ENCODE measurements at places on chromosomes 2 and 18.

DNA sequence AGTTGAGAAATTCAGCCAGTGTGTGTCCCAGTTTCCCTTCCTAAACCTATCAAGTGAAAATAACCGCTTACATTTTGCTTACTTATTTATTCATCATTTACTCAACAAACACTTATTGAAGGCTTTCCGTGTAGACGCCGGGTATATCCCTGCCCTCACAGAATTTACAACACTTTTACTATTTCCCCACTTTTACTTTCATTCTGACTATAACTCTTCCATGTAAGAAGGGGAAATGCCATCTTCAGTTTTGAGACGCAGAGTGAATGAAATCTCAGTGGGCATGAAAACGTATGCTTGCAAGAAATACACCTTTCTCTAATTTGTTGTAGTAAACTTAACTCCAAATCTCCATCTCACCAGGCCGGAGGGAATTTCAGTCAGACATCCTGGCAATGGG lies 251.0 kb upstream of the CHAC2 start:
- DNase-seq, result no peak

DNA sequence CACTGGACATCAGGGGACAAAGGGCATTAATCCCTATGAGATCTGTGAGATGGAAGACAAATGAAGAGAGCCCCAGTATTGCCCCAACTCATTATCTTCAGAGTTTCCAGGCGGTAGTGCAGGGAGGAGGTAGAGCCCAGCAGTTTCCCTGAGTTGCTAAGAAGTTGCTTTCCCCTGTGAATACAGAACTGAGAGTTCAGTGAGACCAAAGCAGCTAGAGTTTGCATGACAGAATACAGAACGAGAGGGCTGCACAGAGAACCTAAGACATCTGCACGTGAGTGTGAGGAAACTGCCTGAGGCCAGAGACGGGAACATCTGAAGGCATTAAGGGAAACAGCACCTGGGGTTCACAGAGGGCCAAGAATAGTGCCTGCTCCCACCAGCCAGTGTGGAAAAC lies 18.1 kb upstream of the PGAP1 start:
- DNase-seq, result no peak

GRCh38 chr2:162256591-162256991 lies 13.3 kb upstream of the FAP start:
- DNase-seq, result no peak

GRCh38 chr2:67258831-67259230 lies 138.3 kb upstream of the ETAA1 start:
- no peak for DNase-seq

GRCh38 chr2:171669121-171669520 lies 18.1 kb upstream of the DYNC1I2 start:
- no peak for DNase-seq

- no peak for DNase-seq
Observed at GRCh38 chr2:240523451-240524281, 34.1 kb downstream of the ANKMY1 start.

- DNase-seq, result no peak
Observed at GRCh38 chr2:112630268-112630667, 15.5 kb upstream of the SLC20A1 start.

DNA sequence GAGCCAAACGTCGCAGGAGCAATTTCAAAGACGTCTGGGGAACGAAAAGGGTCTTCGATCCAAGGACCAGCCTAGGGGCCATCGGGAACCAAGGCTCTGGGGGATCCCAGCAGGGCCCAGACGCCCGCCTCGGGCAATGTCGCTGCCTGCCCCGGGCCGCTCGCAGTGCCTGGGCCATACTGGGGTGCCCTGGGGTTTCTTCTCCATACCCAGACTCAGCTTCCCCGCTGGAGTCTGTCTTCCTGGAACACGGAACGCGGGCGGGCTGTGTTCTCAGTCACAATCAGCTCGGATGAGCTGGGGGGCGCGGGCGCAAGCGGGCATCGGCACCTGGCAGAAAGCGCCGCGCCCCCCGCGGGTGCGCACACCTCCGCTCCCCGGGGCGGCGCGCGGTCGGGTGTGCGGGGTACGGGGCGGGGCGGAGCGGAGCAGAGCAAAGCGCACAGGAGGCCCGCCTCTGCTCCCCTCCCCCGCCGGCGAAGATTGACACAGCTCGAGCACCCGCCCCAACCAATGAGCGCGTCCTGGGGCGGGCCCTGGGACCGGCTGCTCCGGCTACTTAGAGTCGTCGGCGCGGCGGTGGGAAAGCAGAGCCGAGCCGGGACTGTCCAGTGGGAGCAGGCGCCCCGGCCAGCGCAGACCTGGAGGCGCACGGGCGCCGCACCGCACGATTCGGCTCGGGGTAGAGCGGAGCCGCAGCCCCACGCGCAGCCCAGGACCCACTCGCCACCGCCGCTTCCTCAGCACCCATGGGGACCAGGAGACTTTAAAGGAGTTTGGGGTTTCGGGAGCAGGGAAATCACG lies at the start of gene LRATD1:
Gene LRATD1, plus strand, starts transcription at position 585 of the 804 bp plus-strand sequence. CDS start 1,263 bp downstream, outside the sequence.
- DNase-seq, result peak; percentile 23

DNA sequence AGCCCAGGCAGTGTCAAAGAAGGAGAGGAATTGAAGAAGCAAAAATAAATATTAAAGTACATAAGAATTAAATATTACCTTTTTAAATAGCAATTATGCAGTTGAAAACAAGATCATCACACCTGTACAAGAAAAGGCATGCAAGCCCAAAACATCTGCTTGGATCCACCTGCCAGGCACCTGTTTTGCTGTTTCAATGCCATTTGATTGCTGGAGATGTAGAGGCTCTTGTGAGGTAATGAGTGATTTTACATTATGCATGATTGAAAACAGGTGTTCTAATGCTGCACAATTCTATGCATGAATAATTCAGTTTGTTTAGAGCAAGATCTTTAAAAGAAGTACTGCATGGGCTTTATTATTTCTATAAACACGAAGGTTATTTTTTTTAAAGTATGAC lies 700.6 kb upstream of the ZEB2 start:
- peak; percentile 17 for DNase-seq

DNA sequence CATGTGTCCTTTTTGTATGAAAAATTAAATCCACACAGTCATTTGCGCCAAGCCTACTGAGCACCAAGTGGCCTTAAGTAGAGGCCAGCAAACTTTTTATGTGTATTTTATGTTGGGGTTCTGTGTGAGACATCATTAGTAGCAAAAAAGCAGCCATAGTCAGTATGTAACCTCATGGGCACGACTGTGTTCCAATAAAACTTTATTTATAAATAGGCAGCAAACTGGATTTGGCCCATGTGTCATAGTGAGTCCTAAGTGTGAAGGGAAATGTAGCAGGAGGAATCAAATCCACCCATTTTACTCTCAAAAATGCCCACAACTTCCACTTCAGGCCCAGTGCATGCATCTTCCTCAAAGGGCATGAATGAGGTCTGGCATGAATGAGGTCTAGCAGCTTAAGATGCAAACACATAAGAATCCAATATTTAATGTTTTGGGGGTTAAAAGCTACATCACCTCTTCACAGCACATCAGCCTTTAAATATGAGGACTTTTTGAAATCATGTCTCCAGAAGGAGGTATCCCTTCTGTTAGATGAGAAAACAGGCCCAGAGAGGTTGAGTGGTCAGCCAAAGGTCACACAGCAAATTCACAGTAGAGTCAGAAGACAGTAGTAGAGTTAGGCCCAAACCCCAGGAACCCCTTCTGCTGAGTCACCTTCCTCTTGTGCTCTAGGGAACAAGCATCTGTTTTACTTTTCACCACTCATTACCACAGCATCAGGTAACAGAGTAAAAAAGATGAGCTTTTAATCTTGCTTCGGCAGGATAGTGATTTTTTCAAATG lies 45.6 kb downstream of the MREG start:
- DNase-seq, result no peak

DNA sequence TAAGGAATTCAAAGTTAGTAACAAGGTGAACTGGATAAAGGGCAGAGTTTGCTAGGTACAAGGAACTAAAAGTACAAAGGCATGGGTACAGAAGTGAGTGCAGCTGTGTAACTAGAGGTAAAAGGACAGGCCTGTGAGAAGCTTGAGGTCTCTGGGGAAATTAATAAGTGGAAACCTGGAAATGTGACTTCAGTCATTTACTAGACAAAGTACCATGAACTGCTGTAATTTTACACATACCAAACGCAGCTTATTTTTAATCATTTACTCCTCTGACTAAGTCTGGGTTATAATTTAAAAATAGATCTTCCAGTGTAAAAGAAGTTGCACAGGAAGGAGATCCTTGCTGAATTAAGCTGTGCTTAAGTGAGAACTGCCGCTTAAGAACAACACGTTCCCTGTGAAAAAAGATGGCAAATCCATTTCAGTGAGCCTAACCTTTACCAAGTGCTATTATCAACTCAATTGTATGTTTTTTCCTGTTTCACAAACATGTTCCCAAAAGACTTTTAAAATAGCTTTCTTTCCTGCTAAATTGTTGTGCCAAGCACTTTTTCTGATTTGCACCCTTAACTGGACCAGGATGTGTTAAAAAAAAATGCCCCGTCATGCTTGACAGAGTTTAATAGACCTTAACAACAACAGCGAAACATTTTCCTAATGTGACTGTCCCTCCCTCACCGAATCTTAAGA lies 44.3 kb downstream of the CALCRL start:
- DNase-seq, result no peak

GRCh38 chr2:96684883-96685576 lies 42.5 kb downstream of the FER1L5 start:
- DNase-seq, result no peak

DNA sequence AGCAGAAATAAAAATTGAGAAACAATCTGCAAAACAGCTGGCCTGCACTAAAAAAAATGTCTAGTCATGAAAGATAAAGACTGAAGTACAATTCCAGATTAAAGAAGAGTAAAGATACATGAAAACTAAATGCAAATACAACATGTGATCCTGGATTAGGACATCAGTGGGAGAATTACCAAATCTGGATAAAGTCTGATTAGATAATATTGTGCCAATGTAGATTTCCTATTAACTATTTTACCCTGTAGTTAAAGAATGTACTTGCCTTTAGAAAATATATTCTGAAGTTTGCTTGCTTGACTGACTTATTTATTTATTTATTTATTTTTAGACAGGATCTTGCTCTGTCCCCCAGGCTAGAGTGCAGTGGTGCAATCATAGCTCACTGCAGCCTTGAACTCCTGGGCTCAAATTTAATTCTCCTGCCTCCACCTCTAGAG lies 58.7 kb downstream of the ASXL2 start:
- DNase-seq, result no peak

DNA sequence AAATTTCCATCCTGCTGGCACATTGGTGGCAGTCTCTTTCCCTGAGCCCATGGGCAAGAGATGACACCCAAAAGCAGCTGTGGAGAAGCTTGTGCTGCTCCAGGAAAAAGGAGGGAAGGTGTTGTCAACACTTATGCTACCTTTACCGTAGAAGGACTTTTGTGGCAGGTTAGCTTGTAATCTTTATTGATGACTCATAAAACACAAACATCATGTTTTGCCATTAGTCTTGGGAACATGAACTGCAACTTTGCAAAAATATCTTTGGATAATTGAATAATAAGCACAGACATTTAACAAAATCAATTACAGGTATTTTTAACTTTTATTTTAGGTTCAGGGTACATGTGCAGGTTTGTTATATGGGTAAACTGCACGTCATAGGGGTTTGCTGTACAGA lies 33.4 kb downstream of the DRC1 start:
- no peak for DNase-seq

GRCh38 chr2:23939987-23940717 lies at the start of gene UBXN2A:
Gene UBXN2A (plus strand): TSS chr2:23940463. CDS start chr2:23958315, 17,852 bp downstream.
- no peak for DNase-seq

- no peak for DNase-seq
Observed at GRCh38 chr2:72097276-72097675, 50.4 kb downstream of the CYP26B1 start.

- DNase-seq, result no peak
Observed at GRCh38 chr2:140929849-140930248, 1201.0 kb downstream of the LRP1B start.

- no peak for DNase-seq
Observed at GRCh38 chr2:240922982-240923537, 16.9 kb downstream of the CROCC2 start.

DNA sequence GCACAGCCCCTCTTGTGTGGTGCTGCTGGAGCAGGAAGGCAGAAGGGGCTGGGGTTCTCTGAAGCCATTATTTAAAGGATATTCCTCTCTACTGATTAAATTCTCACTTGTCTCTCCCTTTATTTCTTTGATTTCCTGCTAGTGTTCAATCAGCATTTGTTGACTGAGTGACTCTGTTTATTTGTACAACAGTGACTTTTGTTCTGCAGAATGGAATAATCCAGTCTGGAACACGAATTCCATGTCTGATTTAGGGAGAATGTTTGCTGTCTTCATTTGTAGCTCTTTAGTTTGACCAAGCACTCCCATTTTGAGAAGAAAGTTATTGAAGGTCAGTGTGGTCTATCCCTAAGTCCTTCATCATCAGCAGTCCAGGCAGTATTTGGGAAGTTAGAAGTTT lies 141.2 kb downstream of the SETBP1 start:
- DNase-seq, result no peak

DNA sequence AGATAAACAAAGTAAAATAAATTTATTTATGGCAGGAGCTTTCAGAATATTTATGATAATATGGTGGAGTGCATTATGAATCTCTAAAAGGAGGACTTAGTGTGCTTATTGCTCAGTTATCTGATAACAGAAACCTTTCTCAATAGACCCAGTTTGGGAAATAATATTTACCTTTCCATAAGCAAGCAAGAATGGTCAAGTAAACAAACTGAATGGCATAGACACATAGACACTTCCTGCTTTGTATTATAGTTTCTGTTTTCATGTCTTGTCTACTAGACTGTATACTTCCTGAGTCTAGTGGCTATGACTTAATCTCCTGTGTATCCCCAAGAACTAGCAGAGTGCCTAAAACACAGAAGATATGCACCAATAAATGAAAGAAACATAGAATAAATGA lies 87.8 kb downstream of the UPP2 start:
- DNase-seq, result no peak

- no peak for DNase-seq
Observed at GRCh38 chr2:29368659-29369040, 253.4 kb downstream of the CLIP4 start.

- no peak for DNase-seq
Observed at GRCh38 chr18:40404284-40404683, 1550.8 kb upstream of the PIK3C3 start.

GRCh38 chr2:101852824-101853223 lies 138.9 kb upstream of the IL1R2 start:
- DNase-seq, result no peak

DNA sequence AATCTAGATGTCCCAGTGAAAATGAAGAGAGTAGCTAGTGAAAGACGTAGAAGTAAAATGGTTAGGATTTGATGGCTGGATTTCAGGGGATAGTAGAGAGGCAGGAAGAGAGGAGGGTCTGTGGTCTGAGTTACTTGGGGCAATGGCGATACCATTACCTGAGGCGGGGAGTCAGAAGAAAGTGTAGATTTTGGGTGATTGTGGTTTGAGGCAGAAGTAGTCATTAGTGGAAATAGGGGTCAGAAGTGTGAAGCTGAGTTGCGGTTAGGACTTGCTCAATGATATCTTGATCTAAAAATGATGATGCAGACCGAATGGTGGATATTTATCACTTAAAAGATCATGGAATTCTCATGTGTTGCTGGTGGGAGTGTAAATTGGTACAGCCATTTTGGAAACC lies 41.0 kb downstream of the CEP192 start:
- no peak for DNase-seq

- no peak for DNase-seq
Observed at GRCh38 chr2:107745100-107745499, 81.6 kb upstream of the RGPD4 start.

GRCh38 chr18:38459131-38459994 lies 893.8 kb upstream of the CELF4 start:
- no peak for DNase-seq
